ENCODE measurements at places on chromosomes 12 and 14.

GRCh38 chr12:10362325-10362724 lies 27.5 kb downstream of the KLRK1 start:
- peak; percentile 45 for DNase-seq

DNA sequence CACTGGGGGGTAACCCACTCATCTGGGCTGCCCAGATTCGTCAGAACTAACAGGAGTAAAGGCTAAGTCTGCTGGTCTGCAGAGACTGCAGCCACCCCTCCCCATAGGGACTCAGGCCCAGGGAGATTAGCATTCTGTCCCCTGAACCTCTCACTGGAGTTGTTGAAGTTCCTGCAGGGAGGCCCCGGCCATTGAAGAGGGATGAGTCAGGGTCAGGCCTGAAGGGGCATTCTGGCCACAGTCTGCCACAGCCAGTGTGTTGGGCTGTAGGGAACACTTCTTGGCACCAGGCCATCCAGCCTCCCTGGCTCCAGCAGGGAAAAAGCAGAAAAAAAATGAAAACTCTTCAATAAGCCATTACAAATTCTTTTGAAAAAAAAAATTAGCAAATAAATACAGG lies 35.3 kb downstream of the KLRK1 start:
- DNase-seq, result peak; percentile 76

- DNase-seq, result no peak
Measured at GRCh38 chr14:59461891-59462290, 3.3 kb downstream of the GPR135 start.

DNA sequence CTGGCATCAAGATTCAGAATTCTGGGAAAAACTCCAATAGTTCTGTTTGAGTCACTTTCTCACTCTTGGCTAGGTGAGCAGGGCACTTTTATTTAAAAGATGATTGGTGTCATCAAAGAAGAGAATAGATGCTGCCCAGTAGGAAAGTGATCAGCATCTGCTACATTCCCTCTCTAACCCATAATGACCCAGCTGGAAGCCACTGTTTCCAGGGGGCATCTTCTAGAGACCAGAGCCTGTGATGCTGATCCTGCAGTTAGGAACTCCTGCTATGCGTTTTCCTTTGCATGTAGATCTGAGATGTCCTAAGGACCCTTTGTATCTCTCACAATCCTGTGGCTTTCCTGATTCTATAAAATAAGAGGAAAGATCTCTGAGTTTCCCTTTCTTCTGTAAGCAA lies 79.9 kb upstream of the TMTC1 start:
- DNase-seq, result no peak

- DNase-seq, result no peak
Measured at GRCh38 chr12:7068994-7069346, 8.5 kb downstream of the C1S start.

DNA sequence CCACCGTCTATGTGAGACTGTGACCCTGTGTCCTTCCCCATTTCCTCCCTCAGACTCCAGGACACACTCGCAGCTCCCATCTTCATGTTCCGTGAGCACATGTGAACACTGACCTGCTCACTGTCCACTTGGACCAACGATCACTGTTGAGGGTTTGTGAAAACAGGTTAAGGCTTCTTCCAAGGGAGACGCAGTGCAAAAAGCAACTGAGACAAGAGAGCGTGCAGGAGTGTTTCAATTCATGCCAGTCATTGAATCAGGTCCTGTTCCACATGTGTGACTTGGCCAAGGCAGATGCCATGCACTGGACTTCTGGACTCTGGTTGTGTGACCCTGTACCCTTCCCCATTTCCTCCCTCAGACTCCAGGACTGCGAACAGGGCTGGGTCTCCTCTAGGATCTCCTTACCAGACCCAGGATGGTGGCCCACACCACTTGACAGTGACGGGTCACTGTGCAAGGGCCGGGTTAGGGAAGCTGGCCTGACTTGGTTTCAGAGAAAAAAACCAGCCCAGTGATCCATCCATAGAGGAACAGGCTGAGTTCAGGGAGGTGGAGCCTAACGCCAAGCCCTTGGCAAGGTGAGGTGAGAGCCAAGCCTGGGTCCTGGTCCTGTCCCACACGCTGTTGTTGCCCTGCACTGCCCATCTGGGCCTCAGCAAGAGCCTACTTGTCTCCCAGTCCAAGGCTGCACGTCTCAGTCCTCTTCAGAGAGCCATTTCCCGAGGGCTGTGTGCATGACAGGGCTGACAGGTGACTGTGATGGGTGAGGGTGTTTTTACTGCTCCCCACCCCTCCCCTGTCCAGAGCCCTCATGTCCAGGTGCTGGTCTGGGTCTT lies 5.7 kb upstream of the KRT5 start:
- no peak for DNase-seq

All from ACHN (cell line).